ENCODE measurements at places on chromosomes 16 and 17.

DNA sequence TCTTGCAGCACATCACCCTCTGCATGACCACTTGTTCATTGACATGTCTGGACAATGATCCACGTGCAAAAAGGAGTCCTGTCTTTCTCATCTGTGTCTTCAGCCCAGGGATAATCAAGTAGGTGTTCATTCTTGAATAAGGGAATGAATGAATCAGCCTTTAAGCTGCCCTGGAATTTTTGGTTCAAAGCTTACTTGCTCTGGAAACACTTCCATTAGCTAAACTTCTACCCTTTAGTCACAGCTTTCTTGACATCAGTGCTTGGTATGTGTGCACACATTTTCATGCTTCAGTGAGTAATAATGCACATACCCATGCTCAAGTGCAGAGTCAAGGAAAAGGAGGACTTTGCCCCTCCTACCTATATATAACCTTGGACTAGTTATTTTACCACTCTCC, 103.0 kb upstream of the CDH13 start:
- no peaks in the 10 kb centered on the region for H3K27me3 ChIP-seq
- H3K4me3 ChIP-seq, result no peak overlapping the region
- no peaks in the 10 kb centered on the region for H3K36me3 ChIP-seq

DNA sequence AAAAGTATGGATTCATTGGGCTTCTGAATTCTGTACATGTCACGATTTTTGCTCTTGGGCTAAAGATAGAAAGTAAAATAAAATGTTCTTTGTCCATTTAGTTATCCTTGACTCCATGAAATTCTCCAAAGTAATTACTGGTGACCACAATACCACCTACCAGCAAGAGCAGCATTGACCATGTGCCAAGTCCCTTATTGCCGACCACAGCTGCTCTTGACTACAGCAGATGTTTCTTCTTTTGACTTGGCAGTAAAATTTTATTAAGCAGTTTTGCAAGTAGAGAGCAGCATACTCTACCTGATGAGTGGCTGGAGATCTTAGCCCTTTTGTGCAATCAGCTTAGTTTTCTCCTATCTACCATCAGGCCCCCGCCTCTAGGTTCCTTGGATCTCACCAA, 152.2 kb upstream of the TBX2 start:
- H3K4me1 ChIP-seq, result peaks cover 38% of the 10 kb centered on the region
- H3K27ac ChIP-seq, result peak overlapping the region; percentile 78
- DNase-seq, result no peak

GRCh38 chr17:28357901-28358197, 522 bp upstream of the POLDIP2 start:
- peaks cover 53% of the 10 kb centered on the region for H3K36me3 ChIP-seq
- no peaks in the 10 kb centered on the region for H3K27me3 ChIP-seq
- no peak for DNase-seq
- H3K4me1 ChIP-seq, result no peaks in the 10 kb centered on the region
- H3K4me3 ChIP-seq, result peak overlapping the region; percentile 87

GRCh38 chr16:68596266-68596665, 48.8 kb upstream of the CDH3 start:
- H3K27ac ChIP-seq, result no peak overlapping the region
- no peak overlapping the region for H3K4me3 ChIP-seq
- DNase-seq, result no peak
- H3K27me3 ChIP-seq, result no peaks in the 10 kb centered on the region

DNA sequence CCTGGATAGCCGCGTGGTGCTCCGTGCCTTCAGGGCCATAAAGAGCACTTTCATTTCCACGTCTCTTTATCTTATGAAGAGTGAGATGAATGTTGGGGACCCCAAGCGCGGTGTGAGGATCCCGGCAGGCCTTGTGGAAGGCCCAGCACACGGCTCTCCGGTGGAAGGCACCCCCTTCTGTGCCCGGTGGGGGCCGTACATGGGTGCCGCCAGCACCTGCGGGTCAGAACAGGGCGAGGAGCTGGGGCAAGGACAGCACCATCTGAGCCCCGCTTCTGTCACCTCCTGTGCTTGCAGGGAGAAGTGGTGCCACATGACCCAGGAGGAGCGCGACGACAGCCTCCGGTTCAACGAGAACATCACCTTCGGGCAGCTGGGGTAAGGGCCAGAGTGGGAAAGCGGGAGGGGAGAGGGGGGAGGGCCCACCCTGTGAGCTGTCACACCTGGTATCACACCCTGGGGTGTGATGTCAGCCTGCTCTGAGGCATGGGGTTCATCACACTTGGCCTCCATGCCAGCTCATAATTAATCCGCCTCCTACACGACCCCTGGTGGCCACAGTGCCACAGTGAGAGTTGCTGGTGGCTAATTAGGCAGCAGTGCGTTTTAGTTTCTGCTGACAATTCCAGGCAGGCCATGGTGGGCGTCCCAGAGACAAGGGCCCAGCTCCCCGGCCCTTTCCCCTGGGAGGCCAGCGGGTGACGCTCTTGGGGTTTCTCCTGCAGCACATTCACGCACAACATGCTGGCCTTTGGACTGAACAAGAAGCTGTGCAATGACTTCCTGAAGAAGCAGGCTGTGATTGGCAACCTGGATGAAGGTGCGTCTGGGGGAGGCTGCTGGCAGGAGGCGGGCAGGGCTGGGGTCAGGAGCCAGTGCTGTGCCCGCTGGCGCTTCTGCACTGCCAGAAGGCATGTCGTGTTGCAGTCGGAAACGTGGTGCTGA, 25.7 kb downstream of the CIBAR2 start:
- DNase-seq, result peak; percentile 70
- no peak overlapping the region for H3K4me3 ChIP-seq

GRCh38 chr16:89061590-89062380, 31.9 kb upstream of the ACSF3 start:
- H3K36me3 ChIP-seq, result no peaks in the 10 kb centered on the region
- H3K27ac ChIP-seq, result no peak overlapping the region
- H3K4me1 ChIP-seq, result no peaks in the 10 kb centered on the region
- peaks cover 81% of the 10 kb centered on the region for H3K27me3 ChIP-seq
- no peak overlapping the region for H3K4me3 ChIP-seq

DNA sequence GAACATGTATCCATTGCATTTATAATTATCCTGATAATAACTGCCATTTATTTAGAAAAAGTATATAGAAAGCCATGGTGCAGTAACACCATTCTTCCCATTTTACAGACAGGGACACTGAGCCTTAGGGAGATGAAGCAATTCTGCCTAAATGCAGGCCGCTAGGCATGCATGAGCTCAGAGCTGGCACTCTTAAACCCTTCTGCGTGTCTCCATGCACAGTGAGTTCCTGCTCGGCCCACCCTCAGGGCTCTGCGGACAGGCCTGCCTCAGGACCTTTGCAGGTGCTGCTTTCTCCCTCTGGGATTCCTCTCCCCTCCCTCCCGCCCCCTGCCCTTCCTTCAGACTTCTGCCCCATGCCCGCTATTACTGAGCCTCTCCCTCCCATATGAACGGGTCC, 54.3 kb upstream of the WSB1 start:
- no peaks in the 10 kb centered on the region for H3K36me3 ChIP-seq
- H3K27ac ChIP-seq, result peak overlapping the region; percentile 96
- H3K4me1 ChIP-seq, result peaks cover 2% of the 10 kb centered on the region
- no peak overlapping the region for H3K4me3 ChIP-seq
- DNase-seq, result no peak

GRCh38 chr17:2893422-2893914, 97.2 kb downstream of the RAP1GAP2 start:
- no peak for DNase-seq
- no peak overlapping the region for H3K4me3 ChIP-seq
- no peaks in the 10 kb centered on the region for H3K27me3 ChIP-seq

DNA sequence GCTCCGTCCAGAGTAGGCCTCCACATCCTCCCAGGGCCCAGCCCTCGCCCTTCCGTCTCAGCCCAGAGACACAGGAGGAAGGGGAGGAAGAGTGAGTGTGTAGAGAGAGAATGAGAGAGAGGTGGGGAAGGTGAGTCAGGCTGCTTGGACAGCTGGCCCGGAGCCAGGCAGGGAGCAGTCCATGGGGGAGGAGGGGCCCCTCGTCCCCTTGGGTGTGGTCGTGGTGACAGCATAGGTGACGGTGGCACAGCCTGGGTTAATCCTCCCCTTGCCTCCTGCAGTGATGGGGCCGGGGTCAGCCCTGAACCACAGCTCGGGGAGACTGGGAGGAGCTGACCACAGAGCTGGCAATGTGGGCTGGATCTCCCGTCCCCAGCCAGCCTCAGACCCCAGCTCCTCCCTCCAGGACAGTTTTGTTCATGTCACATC, 36.5 kb downstream of the FA2H start:
- no peaks in the 10 kb centered on the region for H3K36me3 ChIP-seq
- no peak for DNase-seq
- no peaks in the 10 kb centered on the region for H3K4me1 ChIP-seq
- no peak overlapping the region for H3K4me3 ChIP-seq
- no peak overlapping the region for H3K27ac ChIP-seq

DNA sequence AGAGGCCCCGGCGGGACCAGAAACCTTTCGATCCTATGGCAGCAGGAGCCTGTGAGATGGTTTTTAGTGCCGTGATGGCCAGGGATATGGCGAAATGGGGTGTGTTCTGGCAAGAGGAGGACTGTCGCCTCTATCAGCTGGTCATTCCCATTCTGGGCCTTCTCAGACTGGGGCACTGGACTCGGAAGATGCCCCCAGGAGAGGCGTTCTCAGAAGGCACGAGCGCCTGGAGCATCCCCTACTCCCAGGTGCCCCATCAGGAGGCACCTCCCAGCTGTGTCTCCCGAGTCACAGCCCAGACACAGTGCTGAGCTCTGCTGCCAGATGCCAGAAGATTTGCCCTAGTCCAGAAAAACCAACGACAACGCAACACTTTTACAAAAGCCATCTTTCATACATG, 54.6 kb upstream of the ENDOV start:
- H3K27ac ChIP-seq, result no peak overlapping the region
- H3K4me1 ChIP-seq, result no peaks in the 10 kb centered on the region
- H3K27me3 ChIP-seq, result no peaks in the 10 kb centered on the region
- no peak overlapping the region for H3K4me3 ChIP-seq
- DNase-seq, result peak; percentile 25

GRCh38 chr17:34235389-34236028, 19.6 kb upstream of the CCL2 start:
- peaks cover 40% of the 10 kb centered on the region for H3K4me1 ChIP-seq
- H3K4me3 ChIP-seq, result no peak overlapping the region
- peak overlapping the region; percentile 41 for H3K27ac ChIP-seq
- H3K36me3 ChIP-seq, result no peaks in the 10 kb centered on the region
- peak; percentile 68 for DNase-seq

DNA sequence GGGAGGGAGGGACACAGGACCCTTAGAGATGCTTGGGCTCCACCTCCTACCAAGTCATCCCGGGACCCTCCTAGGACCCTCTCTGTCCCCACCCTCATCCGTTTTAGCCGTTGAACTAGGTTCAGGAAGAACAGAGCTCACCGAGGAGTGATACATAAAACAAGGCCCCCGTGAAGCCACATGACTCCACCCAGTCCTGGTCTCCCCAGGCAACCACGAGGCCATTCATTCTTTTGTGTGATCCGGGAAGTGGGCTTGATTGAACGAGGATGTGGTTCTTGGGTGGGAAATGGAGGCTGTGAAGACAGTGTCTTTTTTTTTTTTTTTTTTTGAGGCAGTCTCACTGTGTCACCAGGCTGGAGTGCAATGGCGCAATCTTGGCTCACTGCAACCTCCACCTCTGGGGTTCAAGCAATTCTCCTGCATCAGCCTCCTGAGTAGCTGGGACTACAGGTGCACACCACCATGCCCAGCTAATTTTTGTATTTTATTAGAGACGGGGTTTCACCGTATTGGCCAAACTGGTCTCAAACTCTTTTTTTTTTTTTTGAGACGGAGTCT, 14.8 kb downstream of the TRARG1 start:
- no peak for DNase-seq
- no peak overlapping the region for H3K27ac ChIP-seq
- H3K4me1 ChIP-seq, result no peaks in the 10 kb centered on the region
- H3K27me3 ChIP-seq, result peaks cover 5% of the 10 kb centered on the region
- no peak overlapping the region for H3K4me3 ChIP-seq

DNA sequence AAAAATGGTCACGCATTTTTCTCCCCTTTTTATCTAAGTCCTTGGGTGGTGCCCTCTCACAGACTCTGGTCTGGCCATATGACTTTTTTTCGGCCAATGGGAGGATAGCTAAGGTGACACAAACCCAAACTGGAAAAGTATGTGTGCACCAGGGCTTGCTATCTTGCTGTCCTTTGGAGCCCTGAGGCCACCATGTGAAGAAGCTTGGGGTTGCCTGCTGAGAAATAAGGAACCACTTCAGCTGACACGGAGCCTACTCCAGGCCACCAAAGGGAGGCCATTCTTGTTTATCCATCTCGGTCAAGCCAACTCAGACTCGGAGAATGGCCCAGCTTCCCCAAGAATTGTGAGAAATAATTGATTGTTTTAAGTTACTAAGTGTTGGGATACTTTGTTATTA, 111.4 kb upstream of the ZFHX3 start:
- H3K4me1 ChIP-seq, result no peaks in the 10 kb centered on the region
- no peak for DNase-seq
- H3K36me3 ChIP-seq, result no peaks in the 10 kb centered on the region
- H3K27me3 ChIP-seq, result no peaks in the 10 kb centered on the region
- no peak overlapping the region for H3K4me3 ChIP-seq

GRCh38 chr17:72164158-72164739, 43.4 kb downstream of the SOX9 start:
- no peaks in the 10 kb centered on the region for H3K36me3 ChIP-seq
- H3K27ac ChIP-seq, result no peak overlapping the region
- no peaks in the 10 kb centered on the region for H3K27me3 ChIP-seq
- H3K4me1 ChIP-seq, result no peaks in the 10 kb centered on the region
- DNase-seq, result no peak
- no peak overlapping the region for H3K4me3 ChIP-seq

DNA sequence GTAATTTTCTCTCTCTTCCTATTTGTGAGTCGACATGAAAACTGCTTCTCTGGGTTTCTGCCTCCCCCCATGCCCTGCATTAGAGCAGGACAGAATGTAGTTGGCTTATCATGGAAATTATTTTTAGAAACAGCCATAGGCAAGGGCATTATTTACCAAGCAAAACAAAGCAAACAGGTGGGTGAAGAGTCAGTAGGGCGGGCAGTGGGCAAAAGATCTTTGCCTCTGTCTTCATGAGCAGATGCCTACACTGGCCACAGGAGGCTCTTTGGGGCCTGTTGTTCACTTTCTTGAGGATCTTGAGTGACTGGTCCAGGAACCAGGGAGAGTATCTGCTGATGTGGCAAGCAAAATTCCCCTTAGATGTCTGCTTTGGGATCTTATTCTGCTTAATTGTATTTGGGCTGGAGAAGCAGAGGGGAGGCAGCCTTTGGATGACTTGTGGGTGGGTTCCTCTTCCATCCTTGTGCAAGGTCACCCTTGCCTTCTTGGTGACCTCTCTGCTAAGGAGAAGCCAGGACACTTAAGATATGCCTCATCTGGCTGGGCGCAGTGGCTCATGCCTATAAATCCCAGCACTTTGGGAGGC, 42.5 kb upstream of the CLEC19A start:
- no peak for DNase-seq
- no peaks in the 10 kb centered on the region for H3K4me1 ChIP-seq
- H3K27me3 ChIP-seq, result no peaks in the 10 kb centered on the region
- no peak overlapping the region for H3K4me3 ChIP-seq

DNA sequence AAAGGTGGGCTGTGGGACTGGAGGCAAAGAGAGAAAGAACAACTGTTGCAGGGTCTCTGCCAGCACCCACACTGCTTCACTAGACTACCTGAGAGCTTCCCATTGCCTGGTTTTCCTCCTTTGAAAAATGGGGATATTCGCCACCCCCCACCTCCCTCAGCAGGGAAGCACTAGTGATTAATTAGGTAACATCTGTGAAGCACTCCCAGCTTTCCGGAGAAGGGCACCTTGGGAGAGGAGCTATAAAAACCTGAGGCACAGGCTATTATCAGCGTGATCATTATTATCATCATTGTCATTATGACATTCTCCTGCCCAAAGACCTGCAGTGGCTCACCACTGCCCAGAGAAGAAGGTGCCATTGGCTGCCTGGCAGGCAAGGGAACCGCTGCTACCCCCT, 83.5 kb downstream of the XYLT1 start:
- H3K27me3 ChIP-seq, result no peaks in the 10 kb centered on the region
- no peaks in the 10 kb centered on the region for H3K4me1 ChIP-seq
- H3K4me3 ChIP-seq, result no peak overlapping the region
- H3K36me3 ChIP-seq, result no peaks in the 10 kb centered on the region
- no peak overlapping the region for H3K27ac ChIP-seq
- no peak for DNase-seq
